Smooth muscle cell of the pulmonary artery (primary cell): ENCODE measurements at places on chromosomes 3 and 15. TPM values are rescaled to one million over a fixed set of nuclear protein-coding genes. Genes with fewer than 3 reads are reported as not detected.

Gene BHLHE40
- total RNA-seq: 56.2 and 77.0 TPM in 2 replicates

Gene ADAMTS9
- total RNA-seq: 3.7 and 8.1 TPM in 2 replicates

Gene EOMES
- not detected in 2 replicates for total RNA-seq

Gene CHRNB4
- not detected in 2 replicates for total RNA-seq

Gene MYRIP
- total RNA-seq: 0.85 and 4.3 TPM in 2 replicates

Gene MEIS2
- 80.3 and 82.2 TPM in 2 replicates for total RNA-seq

Gene TMEM158
- total RNA-seq: 17.7 and 112 TPM in 2 replicates

Gene RETNLB
- total RNA-seq: not detected in 2 replicates

Gene LCTL
- total RNA-seq: 0.17 and 1.6 TPM in 2 replicates

Gene ECE2
- 0.17 TPM in 1 of 2 replicates, not detected in the other for total RNA-seq

Gene UBE2Q2
- 58.6 and 61.5 TPM in 2 replicates for total RNA-seq

Gene MKRN2OS
- total RNA-seq: not detected in 2 replicates

Gene LCMT2
- 7.2 and 8.6 TPM in 2 replicates for total RNA-seq

Gene ACTC1
- 0.23 TPM in 1 of 2 replicates, not detected in the other for total RNA-seq

Gene MEX3B
- total RNA-seq: 7.2 and 11.9 TPM in 2 replicates

Gene WDR93
- 0.07 TPM in 1 of 2 replicates, not detected in the other for total RNA-seq

Gene IQSEC1
- total RNA-seq: 34.2 and 50.7 TPM in 2 replicates

Gene LMAN1L
- 0.26 TPM in 1 of 2 replicates, not detected in the other for total RNA-seq

Gene GRK7
- not detected in 2 replicates for total RNA-seq

Gene ITGA11
- 190 and 241 TPM in 2 replicates for total RNA-seq

Gene NISCH
- total RNA-seq: 87.9 and 109 TPM in 2 replicates

Gene CPA3
- not detected in 2 replicates for total RNA-seq

Gene IQCF5
- not detected in 2 replicates for total RNA-seq

Gene SNX33
- total RNA-seq: 52.8 and 55.1 TPM in 2 replicates

Gene NECTIN3
- 31.5 and 46.2 TPM in 2 replicates for total RNA-seq

Gene XXYLT1
- total RNA-seq: 24.0 and 31.8 TPM in 2 replicates

Gene SNX1
- 40.5 and 45.9 TPM in 2 replicates for total RNA-seq

Gene MESP2
- 0.66 and 0.78 TPM in 2 replicates for total RNA-seq

Gene LDHAL6B
- not detected in 2 replicates for total RNA-seq

Gene NPAP1
- total RNA-seq: not detected in 2 replicates

Gene ARNT2
- 4.1 and 10.4 TPM in 2 replicates for total RNA-seq

Gene EPHB3
- 3.8 and 6.9 TPM in 2 replicates for total RNA-seq

Gene FEZF2
- not detected in 2 replicates for total RNA-seq

Gene CFAP20DC
- total RNA-seq: 1.6 and 3.1 TPM in 2 replicates

Gene DHFR2
- total RNA-seq: 4.3 and 4.4 TPM in 2 replicates

Gene NME9
- 0.07 TPM in 1 of 2 replicates, not detected in the other for total RNA-seq

Gene GPR87
- not detected in 2 replicates for total RNA-seq

Gene ZBTB47
- total RNA-seq: 50.5 and 59.8 TPM in 2 replicates

Gene DTX3L
- 15.0 and 21.0 TPM in 2 replicates for total RNA-seq

Gene POMGNT2
- 18.2 and 22.3 TPM in 2 replicates for total RNA-seq

Gene TRH
- 0.10 and 0.20 TPM in 2 replicates for total RNA-seq

Gene SLC12A8
- total RNA-seq: 13.2 and 17.9 TPM in 2 replicates

Gene RPUSD3
- total RNA-seq: 17.5 and 22.3 TPM in 2 replicates

Gene SLC28A2
- not detected in 2 replicates for total RNA-seq

Gene CCR8
- not detected in 2 replicates for total RNA-seq

Gene TNNC1
- 0.23 and 2.6 TPM in 2 replicates for total RNA-seq

Gene CKMT1A
- total RNA-seq: not detected in 2 replicates

Gene MBNL1
- 346 and 363 TPM in 2 replicates for total RNA-seq

Gene PAQR5
- total RNA-seq: 0.03 and 2.7 TPM in 2 replicates

Gene IL20RB
- 0.98 and 1.0 TPM in 2 replicates for total RNA-seq

Gene DNAH12
- total RNA-seq: 0.13 TPM in 2 replicates

Gene TMOD2
- total RNA-seq: 5.3 and 8.1 TPM in 2 replicates

Gene ITIH4
- total RNA-seq: 2.5 and 2.6 TPM in 2 replicates

Gene GOLGA8J
- total RNA-seq: not detected in 2 replicates

Gene MUC20
- 0.20 and 0.50 TPM in 2 replicates for total RNA-seq

Gene MOBP
- not detected in 2 replicates for total RNA-seq

Gene CIP2A
- total RNA-seq: 6.2 and 9.8 TPM in 2 replicates

Gene HYAL1
- 0.89 and 2.5 TPM in 2 replicates for total RNA-seq

Gene ZNF80
- total RNA-seq: not detected in 2 replicates

Gene ARGFX
- total RNA-seq: not detected in 2 replicates
